ENCODE measurements at places on chromosomes 7 and 10. TPM values are rescaled to one million over a fixed set of nuclear protein-coding genes. Genes with fewer than 3 reads are reported as not detected.

GRCh38 chr7:64881461-64882287 is 21.4 kb upstream of the ZNF273 start:
- DNase-seq: no peak

DNA sequence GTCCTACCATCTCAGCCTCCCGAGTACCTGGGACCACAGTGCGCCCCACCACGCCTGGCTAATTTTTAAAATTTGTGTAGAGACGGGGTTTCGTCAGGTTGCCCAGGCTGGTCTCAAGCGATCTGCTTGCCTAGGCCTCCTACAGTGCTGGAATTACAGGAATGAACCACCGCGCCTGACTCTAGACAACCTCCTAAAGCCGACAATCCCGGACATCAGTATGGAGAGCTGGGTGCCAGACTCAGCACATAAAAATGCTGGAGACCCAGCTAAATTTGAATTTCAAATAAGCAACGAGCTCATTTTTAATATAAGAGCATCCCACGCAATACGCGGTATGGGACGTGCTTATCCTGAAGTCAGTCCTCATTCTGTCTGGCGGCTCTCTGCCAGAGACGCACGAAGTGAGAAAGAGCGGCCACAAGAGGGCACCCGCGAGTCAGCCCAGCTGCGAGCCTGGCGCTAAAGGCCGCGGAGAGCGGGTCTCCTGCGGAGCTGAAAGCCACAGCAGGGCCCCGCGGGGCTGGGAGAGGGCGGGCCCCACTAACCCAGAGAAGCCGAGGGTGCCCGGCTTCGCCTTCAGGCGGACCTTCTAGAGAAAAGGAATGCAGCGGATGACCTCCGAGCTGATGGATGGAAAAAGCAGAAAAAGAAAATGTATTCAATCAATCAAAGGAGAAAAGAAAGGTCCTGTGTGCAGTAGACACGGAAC is 7.0 kb downstream of the CALY start:
- peak; percentile 79 for DNase-seq

DNA sequence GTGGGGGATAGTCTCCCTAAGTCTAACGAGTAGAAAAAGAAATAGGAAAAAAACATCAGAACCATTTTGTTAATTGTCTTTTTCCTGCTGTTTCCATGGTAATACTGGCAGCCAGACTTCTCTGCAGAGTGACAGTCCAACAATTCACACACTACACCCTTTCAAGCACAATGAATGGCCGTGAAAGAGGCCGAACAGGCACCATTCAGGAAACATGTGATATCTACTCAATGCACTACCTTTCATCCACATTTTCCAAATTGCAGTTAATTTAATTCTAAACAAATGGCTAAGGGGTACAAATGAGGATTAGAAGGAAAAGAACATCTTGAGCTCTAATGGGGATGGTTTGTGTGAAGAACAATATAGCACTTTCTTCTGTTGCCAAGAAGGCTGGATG is 358.5 kb upstream of the ANKRD30A start:
- peak; percentile 2 for DNase-seq

The ASZ1 gene
- not detected for total RNA-seq
